ENCODE measurements at places on chromosomes 16 and 17.

DNA sequence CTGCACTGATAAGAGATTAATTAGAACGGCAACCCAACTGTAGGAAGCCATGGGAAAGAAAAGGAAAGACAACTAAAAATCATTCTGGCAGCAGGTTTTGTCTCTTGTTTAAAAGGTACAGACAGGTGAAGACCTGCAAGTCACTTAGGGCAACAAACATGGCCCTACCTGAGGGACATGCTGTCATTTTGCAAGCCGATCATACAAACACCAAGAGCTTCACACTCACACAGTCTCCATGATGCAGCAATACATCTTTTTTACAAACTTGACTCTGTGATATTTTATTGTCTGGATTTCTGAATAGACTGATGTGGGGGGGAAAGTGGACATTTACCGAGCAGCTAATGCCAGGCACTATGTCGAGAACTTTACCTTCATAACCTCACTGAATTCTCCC, 101.8 kb downstream of the PARN start:
- no peak for DNase-seq

DNA sequence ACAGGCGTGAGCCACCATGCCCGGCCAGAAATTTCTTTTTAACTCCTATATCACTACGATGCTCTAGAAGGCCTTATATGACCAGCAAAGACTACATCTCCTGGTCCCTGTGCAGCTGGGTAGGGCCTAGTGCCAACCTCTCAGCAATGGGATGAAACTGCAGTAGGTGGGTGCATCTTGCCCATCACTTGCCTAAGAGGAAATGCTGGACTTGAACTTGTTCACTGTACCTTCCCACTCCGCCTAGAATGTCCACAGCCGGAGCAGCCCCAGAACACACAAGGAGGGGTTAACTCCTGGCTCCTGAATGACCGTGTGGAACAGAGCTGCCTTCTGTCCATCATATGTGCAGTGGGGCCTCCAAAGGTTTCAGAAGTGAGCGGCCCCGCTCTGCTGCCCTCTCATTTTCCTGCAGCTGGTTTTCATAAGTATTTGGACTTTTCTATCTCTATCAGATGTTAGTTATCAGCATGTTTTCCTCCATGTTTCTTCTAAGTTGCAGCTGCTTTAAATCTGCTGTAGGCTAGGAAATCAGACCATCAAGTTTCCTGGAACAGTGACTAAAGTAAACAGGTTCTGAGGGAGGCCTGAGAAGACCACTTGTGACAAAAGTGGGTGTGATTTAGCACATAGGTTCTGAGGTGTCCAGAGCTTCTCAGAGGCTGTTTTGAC, 52.5 kb downstream of the WSB1 start:
- DNase-seq = no peak

DNA sequence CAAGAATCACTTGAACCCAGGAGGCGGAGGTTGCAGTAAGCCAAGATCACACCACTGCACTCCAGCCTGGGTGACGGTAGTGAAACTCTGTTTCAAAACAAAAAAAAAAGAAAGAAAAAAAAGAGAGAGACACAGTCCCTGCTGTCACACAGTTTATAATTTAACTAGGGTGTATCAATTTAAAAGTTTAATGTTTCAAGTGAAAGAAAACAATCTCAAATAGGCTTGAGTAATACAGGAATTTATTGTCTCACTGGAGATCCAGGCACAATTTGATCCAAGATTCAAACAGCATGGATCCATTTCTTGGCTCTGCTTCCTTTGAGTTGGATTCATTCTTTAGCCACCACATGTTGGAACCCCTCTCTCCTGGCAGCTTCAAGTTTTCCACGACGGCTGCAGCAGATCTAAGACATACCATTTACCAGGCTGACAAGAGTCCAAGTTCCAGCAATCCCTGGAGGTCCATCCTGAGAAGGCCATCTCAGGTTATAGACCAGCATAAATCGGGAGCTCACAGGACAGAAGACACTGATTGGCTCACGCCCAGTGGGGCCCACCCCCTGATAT, 97.5 kb downstream of the YPEL2 start:
- DNase-seq = no peak

GRCh38 chr17:4161192-4161966, 18.4 kb downstream of the CYB5D2 start:
- DNase-seq = no peak

- no peak for DNase-seq
Measured at GRCh38 chr16:65947951-65948350, 418.5 kb upstream of the CDH5 start.

DNA sequence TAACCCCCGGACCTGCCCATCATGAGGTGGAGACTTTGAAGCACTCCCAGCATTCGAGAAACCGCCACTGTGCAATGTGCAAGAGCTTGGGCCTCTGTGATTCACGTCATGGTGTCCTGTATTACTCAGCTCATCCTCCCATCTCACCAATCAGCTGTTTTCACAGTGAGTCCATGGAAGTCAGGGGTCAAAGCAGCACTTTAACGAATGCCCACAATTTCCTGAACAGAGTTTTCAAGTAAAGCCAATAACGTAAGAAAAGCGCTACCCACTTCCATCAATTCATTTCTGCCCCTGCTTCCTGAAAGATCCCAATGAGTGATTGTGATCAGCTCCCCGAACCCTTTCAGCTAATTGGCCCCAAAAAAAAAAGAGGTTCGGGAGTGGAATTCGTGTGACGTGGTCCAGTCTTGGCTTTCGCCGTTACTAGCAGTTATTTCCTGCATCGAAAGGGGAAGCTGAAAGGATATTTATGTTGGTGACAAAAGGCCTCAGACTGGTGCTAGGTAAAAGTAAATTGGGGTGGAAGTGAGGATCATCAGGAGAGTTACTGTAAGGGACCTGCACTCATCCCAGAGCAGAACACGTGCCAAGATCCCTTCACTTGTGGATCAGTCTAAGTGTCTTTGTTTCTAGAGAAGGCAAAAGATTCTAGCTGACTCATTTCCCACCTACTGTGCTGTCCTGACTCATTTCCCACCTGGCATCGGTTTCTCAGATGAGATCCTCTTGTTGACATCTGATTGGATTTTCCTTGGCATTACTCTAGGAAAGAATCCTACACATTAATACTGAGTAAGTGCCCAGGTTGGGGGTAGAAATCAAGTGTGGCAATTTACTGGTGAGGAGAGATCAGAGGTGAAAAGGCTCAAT, 136.7 kb upstream of the NUDT7 start:
- no peak for DNase-seq

GRCh38 chr17:9707948-9708347, 62.6 kb downstream of the USP43 start:
- DNase-seq = no peak

- DNase-seq = no peak
Measured at GRCh38 chr17:17865035-17865434, 28.2 kb upstream of the SREBF1 start.

DNA sequence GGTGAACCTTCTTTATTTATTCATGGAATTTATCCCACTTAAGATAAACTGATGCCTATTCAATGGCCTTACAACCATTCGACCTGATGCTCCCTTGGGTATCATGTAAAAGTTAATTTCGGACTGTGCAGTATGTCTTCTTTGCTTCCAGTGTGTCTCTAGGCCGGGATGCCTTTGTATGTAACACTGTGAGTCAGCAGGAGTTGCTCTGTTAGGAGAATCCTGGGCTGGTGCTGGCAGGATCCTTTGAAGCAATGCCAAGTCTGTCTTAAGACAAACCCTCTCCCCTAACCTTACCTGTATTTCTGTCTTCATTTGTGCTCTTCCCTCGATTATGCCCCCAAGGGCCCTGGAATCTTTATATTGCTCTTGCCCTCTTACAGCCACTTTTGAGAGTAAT, 37.9 kb upstream of the ABCA8 start:
- DNase-seq = no peak

DNA sequence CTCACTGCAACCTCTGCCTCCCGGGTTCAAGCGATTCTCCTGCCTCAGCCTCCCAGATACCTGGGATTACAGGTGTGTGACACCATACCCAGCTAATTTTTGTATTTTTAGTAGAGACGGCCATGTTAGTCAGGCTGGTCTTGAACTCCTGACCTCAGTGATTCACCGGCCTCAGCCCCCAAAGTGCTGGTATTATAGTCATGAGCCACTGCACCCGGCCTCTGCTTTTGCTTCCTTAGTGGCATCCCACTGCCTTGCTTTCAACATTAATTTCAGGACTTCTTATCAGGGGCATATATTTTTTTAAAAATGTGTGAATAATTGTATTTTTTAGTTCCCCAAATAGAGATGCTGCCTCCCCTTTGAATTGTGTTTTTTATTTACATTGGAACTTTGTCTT, 98.8 kb downstream of the SYCE1L start:
- DNase-seq = no peak

DNA sequence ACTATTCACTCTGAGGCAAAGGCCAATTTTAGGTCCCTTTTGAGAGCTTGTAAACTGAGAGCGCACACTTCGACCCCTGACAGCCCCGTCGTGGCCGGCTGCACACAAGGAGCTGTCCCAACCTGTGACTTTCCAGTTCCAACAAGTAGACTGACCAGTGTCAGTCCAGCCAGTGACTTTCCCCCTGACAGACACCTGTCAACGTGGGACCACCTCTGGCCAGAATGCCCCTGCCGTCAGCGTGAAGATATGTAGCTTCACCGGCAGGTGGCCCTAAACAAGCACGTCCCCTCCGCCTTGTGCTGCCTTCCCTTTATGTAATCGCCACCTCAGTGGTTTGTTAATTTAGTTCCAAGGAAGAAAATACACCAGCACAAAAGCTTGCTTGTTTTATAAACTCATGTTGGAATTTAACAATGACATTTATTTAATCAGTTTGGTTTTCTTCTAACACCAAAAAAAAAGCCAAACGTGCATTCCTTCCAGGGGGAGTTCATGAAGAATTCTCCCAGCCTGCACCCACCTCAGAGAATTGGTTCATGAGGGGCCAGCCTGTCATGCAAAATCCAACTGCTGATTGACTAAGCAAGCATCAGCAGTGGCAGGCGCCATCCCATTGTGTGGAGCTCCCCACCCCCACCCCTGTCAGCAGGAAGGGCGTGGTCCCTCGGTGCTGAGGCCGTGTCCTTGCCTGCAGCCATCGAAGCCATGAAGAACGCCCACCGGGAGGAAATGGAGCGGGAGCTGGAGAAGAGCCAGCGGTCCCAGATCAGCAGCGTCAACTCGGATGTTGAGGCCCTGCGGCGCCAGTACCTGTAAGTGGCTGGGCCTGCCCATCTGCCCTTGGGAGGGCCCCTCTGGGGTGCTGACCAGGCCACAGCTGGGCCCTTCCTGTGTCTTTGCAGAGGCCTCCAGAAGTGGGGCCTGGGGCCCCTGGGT, 33.9 kb downstream of the PLD6 start:
- no peak for DNase-seq

DNA sequence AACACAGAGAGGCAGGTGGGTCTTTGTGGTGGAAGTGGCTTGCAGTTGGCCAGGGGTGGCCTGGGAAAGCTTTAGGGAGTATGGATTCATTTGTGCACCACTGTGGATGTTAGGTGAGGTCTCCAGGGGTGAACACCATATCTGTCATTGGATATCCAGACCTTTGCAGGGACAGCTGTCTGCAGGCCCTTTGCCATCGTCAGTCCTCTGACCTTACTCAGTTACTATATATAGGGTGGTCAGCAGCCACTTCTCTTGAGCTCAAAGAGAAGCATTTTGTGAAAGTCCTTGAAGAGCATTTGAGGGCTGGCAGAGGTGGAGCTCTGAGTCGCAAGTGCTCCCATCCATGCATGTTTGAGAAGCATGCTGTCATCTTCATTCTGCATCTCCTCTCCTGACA, 40.4 kb downstream of the TMEM11 start:
- DNase-seq = no peak

DNA sequence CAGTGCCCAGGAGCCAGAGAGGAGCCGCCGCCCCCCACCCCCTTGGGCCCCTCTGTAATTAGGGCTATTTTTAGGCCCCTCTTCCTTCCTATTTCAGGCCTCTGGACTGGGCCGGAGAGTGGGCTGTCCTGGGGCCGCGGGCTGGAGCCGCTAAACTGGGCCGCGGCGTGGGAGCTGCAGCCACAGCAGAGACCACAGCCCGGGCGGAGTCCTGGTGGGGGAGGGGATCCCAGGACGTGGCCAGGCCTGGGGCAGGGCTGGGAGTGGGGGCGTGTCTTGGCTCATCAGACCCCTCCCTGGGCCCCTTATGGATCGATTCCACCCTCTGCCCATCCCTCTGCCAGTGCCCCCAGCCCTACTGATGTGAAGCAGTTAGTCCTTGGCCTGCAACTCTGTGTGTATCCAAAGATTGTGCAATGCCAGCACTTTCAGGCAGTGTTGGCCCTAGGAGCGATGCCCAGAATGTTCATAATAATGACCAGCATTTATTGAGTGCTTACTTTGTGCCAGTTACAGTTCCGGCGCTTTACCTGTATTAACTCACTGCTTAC, 15.0 kb upstream of the TAC4 start:
- DNase-seq = no peak

Measured in NCI-H187 treated with DMSO at 0.1 percent for 48 hours (cell line).